Lung (tissue), 17 donors: ENCODE measurements at places on chromosomes 5 and 9. TPM values are rescaled to one million over a fixed set of nuclear protein-coding genes. Genes with fewer than 3 reads are reported as not detected.

The NSG2 gene
- total RNA-seq, result 1.6 TPM

The PCDHB13 gene
- total RNA-seq, result 7.7 TPM

The ANKRD34B gene
- total RNA-seq, result 0.34 TPM

The FBP2 gene
- total RNA-seq, result not detected

The SLC36A2 gene
- total RNA-seq, result not detected

- no peak for DNase-seq
Observed at GRCh38 chr9:8020186-8020585, 220.6 kb upstream of the DMAC1 start.

- DNase-seq, result no peak
Observed at GRCh38 chr9:135809166-135809565, 98.2 kb downstream of the CAMSAP1 start.

GRCh38 chr5:177086654-177087397 is at the start of gene FGFR4:
Gene FGFR4 (plus strand): TSS chr5:177086915. CDS start chr5:177089603, 2,688 bp downstream.
- peak; percentile 93 for DNase-seq

DNA sequence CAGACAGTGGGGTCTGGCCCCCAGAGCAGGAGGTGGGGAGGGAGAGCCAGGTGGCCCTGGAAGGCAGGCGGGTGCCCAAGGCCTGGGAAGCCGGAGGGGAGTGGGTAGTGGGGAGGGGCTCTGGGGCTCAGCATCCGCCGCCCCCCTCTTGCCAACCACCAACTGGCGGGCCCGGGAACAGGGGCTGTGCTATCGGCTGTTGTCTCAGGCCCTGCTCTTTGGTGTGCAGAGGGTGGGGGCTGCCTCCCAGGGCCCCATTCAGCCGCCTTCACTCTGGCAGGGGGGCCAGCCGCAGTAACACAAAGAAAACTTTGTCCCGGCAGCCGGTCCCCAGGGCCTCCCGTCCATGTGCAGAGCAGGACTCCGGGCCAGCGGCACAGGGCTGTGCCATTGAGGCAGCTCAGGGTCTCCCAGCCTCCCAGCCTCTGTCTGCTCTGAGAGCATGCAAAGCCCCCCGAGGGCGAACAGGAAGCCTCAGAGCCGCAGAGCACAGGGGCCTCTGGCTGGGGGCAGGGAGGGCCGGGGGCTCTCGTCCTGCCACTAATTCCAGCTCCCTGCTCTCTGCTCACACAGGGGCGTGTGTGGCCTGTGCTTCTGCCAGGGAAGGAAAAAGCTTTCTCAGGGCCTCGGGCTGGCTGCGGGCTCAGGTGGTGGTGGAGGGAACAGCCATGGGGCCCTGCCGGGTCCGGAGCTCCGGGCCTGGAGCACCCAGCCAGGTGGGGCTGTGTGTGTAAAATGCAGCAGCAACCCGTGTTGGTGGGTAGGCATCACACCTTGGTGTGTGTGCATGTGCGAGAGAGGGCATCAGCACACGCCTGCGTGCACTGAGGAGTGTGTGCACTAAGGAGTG is 54.2 kb upstream of the NOTCH1 start:
- no peak for DNase-seq

DNA sequence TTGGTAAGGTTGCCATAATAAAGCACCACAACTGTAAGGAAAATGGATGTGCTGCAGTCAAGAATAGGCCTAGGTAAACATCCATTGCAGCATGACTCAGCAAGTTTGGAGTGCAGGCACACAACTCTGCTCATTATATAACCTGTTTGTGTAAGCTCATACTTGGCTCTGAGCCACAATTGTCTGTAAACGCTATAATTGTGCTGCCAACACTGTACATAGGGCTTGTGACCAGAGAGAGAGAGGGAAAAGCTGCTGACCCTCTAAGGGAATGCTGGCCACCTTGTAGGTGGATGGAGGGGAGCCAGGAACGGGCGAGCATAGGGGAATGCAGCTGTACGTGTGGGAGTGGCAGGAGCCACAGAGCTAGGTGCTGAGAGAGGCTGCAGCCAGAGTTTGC is 2186.5 kb upstream of the ACO1 start:
- no peak for DNase-seq

DNA sequence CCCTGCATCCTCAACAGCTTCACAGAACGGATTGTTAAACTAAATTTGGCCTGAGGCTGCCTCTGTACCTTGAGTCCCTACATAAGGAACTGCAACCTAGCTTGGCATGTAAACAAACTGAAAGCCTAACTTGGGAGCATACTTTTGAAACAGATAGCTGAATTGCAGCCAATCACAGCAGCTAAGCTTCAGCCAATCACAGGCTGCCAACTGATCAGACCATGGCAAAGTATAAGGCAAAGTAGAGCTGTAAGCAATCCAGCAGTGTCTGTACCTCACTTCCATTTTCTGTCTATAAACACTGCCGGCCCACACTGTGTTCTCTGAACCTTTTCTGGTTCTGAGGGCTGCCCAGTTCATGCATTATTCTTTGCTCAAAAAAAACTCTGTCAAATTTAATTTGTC is 8.9 kb upstream of the ZNF483 start:
- DNase-seq, result no peak

GRCh38 chr5:36602704-36603321 is 3.6 kb upstream of the SLC1A3 start:
- no peak for DNase-seq

DNA sequence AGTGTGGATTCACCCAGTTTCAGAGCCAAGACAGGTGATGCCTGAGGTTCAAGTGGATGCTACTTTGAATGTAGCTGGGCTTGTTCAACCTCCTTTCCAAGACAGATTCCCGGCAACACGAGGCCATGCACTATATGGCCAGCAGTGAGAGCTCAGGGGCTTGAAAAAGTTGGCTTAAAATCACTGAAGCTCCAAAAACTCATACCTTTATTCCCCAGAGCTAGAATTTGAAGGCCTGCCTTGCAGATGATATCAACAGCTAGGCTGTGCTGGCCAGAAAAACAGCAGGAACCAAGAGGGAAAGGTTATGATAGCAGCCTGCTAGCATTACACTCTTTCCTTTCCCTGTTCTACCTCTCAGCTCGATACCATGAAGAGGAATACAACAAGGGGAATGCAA is 120.2 kb upstream of the DAB2 start:
- DNase-seq, result no peak
